Coronary artery (tissue), 2 donors: ENCODE measurements at places on chromosomes 6 and 20.

- DNase-seq, result no peak
Observed at GRCh38 chr6:167455371-167455770, 130.5 kb downstream of the TTLL2 start.

GRCh38 chr6:2430612-2431011 lies 185.2 kb upstream of the GMDS start:
- no peak for DNase-seq

DNA sequence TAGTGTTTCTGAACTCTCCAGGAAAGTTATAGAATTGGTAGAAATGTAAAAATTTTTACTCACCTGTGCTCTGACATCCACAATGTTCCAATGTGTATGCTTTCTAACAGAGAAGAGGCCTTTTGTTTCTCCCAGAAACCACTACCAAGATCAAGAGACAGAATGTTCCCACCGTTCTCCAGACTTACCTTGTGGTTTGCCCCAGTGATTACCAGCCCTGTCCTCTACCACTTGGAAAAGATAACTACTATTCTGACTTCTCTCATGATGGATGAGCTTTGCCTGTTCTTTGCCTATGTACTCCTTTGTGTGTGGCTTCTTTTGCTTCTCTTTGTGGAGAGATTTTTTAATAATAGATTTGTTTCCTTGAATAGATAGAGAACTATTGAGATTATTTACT lies 173.0 kb upstream of the SCGN start:
- no peak for DNase-seq

DNA sequence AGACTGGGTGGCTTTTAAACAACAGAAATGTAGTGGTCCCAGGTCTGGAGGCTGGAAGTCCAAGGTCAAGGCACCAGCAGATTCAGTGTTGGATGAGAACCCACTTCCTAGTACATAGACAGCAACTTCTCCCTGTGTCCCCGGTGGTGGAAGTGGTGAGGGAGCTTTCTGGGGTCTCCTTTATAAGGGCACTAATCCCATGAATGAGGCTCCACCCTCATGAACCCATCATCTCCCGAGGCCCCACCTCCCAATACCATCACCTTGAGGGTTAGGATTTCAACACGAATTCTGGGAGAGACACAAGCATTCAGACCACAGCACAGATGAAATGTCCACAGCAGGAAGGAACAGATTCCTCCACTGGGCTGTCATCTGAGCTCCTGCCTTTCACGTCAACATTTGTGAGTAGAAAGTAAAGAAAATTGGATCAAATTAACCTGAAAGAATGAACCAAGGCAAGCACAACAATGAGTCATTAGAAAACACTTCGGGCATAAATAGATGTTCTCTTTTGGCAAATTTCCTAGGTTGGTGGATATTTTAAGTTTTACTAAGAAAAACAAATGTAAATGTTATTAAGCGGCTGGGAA lies 130.7 kb downstream of the RNASET2 start:
- DNase-seq, result no peak
